ENCODE measurements at places on chromosomes 6 and 20.

DNA sequence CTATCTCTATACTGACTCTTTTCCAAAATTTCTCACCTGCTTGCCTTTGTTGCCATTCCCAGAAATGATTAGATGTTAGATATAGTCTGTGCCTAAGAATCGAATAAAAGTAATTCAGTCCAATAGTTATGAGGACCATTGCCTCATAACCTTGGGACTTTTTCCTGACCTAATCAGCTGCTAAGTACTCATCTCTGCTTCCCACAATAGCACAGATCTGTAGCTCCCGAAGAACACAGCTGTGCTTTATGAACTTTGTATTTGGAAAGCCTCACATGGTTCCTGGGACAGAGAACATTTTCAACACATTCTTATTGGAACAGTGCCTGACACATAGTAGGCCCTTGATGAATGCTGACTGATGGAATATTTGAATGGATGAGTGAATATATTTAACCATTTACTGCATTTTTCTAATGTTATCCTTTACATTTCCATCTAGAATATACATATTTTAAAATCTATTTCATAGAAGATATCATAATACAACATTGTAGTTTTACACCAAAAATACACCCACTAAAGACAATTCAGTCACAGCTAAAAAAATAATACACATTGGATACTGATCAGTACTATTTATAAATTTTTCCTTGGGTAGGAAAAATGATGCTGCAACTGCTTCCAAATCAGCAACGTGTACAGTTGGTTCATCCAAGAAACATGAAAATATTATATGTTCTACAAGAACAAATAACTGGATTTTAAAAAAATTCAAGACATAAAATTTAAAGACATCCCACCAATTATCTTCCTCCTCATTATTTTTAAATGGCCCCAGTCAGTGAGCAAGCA, 53.9 kb downstream of the HS3ST5 start:
- DNase-seq, result no peak

DNA sequence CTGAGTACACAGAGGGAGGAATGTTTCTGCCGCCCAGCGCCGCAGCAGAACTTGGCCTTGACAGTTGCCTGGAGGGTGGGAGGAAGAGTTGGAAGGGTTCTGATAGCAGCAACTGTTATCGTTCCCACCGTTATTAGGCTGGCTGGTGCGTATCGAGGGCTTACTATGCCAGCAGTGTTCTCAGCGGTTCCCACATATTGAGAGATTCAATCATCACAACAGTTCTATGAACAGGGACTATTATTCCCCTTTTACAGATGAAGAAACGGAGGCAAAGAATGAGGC, 380.1 kb upstream of the SULF2 start:
- no peak for DNase-seq

DNA sequence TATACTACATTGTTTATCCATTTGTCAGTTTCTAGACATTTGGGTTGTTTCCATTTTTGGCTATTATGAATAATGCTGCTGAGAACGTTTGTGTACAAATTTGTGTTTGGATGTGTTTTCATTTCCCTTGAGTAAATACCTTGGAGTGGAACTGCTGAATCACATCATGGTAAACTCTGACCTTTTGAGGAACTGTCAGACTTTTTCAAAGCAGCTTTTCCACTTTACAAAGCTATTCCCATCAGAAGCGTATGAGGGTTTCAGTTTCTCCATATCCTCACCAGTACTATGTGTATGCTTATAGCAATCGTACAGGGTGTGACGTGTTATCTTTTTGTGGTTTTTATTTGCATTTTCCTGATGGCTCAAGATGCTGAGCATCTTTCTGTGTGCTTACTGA, 103.7 kb downstream of the MYO6 start:
- no peak for DNase-seq

- no peak for DNase-seq
Observed at GRCh38 chr20:56245761-56246160, 2.8 kb upstream of the MC3R start.

GRCh38 chr20:35561268-35561667, 19.4 kb downstream of the ERGIC3 start:
- peak; percentile 12 for DNase-seq

- DNase-seq, result no peak
Observed at GRCh38 chr20:45946149-45946970, 11.9 kb downstream of the PCIF1 start.

GRCh38 chr20:47969426-47969825, 184.1 kb upstream of the SULF2 start:
- no peak for DNase-seq

- no peak for DNase-seq
Observed at GRCh38 chr6:141321493-141322347, 811.0 kb upstream of the GJE1 start.

All from activated naive CD8-positive, alpha-beta T cell treated with anti-CD3 and anti-CD28 coated beads for 36 hours (primary cell).